ENCODE measurements at places on chromosomes 2 and 18.

GRCh38 chr2:101806701-101807100 lies 109.2 kb downstream of the MAP4K4 start:
- DNase-seq = no peak

GRCh38 chr2:85421260-85422071 lies 3.0 kb downstream of the SH2D6 start:
- no peak for DNase-seq

- no peak for DNase-seq
Measured at GRCh38 chr2:24691806-24692205, 101.4 kb downstream of the PTRHD1 start.

DNA sequence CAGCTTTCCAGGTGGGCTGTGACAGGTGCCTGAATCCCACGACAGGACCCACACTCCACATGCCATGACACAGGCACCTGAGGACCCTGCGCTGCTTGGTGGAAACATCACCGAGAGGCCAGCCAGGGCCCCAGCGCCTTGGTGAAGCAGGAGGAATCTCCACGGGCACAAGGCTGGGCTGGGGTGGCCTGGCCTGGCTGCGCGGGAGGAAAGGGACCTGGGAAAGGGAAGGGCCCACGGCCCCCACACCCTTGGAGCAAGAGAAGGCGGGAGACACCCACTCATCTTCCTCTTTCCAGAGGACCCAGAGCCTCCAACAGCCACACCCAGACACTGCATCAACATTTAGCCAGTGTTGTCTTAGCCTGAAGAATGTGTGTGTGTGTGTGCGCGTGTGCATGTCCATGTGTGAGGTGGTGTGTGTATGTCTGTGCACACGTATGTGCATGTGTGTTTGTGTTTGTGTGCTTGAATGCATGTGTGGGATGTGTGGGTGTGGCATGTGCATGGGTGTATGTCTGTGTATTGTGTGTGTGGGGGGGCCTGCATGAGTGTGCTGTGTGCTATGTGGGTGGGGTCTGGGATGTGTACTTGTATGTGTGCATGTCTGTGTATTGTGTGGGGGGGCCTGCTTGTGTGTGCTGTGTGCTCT lies 6.3 kb upstream of the OTOS start:
- DNase-seq = no peak

DNA sequence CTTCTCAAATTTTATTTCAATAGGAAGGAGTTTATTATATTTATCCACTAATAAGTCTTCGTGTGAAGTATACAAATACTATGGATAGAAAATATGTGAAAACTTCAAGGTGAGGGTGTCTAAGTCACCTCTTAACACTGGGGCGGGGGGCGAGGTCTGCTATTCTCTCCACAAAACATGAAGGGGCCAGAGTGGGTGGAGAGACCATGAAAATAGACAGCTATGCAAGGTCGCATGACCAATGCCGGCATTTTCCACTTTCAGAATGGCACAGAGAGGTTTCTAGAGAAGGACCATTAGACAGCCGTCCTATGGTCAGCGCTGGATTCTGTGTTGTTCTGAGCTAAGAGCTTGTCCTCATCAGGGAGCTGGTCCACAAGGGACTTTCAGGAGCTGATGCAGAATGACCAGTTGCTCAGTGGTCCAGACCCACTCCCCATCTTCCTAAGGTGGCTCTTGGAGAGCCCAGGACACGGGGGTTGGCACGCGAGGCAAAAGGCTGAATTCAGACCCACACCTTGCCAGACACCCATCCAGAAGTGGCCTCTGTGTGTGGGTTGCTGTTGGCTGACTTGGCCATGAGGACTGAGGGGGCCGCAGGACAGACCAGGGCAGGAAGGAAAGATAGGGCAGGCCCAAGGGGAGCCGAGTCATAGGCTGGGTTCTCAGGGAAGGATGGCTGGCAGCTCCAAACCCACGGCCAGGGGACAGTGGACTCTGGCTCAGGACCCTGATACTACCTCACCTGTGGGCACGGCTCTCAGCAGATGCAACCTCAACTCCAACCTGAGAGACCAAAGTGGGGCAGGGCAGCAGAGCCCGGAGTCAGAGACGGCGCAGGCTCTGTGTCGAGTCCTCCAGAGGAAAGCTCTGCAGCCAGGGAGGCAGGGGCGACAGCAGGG lies 69.8 kb downstream of the NDUFA10 start:
- no peak for DNase-seq

GRCh38 chr2:237866101-237866621 lies 6.7 kb downstream of the RAMP1 start:
- no peak for DNase-seq

- no peak for DNase-seq
Measured at GRCh38 chr2:88059979-88060906, 4.7 kb upstream of the KRCC1 start.

- peak; percentile 63 for DNase-seq
Measured at GRCh38 chr2:219029829-219030165, 11.5 kb downstream of the CFAP65 start.

- DNase-seq = no peak
Measured at GRCh38 chr2:100264121-100264520, 58.2 kb downstream of the LONRF2 start.

DNA sequence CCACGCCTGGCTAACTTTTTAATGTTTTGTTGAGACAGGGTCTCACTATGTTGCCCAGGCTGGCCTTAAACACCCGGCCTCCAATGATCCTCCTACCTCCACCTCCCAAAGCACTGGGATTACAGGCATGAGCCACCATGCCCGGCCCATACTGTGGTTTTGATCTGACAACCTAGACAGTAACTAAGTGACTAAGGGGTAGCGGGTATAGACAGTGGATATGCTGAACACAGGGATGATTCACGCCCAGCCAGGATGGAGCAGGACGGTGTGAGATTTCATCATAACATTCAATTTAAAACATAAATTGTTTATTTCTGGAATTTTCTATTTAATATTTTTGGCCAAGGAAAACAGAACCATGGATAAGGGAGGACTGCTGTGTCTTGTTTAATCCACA lies 36.0 kb upstream of the YPEL5 start:
- no peak for DNase-seq

DNA sequence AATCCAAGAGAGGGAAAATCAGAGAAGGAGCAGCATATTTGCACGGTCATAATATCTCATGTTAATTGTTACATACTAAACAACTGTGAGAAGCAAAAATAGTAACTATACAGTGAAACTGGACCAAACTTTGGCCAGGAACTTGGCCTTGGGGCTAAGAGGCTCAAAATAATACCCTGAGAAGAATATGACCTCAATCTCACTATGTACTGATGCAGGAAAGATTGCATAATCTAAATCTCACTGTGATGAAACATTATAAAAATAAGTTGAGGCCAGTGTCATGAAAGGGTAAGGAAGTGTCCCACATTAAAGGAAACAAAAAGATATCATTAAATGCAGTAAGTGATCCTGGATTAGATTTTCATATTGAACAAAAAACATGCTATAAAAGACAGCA lies 36.5 kb downstream of the ZRANB3 start:
- no peak for DNase-seq

GRCh38 chr18:36025025-36025424 lies 42.3 kb downstream of the RPRD1A start:
- no peak for DNase-seq

DNA sequence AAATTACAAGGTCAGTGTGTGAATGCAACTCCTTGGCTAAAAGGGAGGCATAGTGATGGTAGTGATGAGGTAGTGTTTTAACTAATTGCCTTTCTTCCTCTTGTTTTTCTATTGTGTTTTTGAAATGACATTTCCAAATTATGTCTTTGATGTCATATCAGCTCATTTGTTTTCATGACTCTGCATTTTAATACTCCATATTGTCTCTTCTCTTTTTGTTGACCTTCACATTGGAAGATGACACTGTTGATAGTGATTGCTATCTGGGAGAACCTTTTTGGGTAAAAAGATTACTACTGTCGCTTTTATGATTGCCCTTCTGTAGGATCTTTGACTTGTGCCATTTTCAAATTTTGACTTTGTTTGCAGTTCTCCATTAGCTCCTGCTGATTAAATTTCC lies 3.0 kb downstream of the GIGYF2 start:
- DNase-seq = no peak

DNA sequence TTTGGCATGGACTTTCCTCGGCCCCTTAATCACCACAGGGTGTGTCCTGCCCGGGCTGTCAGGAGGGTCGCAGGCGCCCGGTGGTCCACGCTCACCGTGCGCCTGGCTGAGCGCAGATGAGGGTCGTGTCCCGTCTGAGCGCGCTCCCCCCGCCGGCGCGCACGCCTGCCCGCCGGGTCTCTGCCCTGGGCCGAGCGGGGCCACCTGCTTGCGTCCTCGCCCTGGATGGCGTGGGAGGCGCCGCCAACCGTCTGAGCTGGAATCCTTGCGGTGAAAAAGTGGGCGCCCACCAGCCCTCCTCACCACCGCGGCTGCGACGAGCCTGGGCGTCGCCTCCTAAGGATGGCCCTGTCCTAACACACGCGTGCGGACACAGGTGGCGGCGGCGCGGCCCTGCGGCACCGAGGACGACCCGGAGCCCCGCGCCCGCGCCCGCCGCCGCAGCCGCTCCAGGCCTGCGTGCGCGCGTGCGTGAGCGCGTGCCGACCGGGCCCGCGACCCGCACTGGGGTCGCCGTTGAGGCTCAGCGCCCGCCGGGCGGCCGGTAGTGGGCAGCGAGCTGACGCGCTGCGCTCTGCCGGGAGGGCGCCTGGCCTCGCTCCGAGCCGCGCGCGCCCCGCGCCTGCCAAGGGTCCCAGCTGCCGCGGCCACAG lies 126.6 kb downstream of the ARHGEF4 start:
- no peak for DNase-seq

DNA sequence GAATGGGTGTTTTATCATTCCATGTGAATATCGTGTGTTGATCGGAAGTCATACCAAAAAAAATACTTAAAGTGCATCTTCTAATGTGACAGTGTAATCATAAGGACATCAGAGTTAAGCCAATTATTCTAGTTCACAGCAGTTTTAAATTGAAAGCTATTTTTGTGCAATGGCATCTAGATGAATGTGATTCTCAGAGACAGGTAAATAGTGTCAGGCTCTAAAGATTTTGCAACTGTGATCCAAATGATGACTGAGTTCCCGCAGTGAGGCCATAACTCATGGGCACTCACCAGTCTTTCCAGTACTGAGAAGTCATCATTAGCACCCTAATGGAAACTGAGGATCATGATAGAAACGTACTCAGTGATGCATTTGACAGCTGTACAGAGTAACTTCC lies 542.6 kb downstream of the PARD3B start:
- no peak for DNase-seq

- no peak for DNase-seq
Measured at GRCh38 chr2:70458661-70459060, 95.0 kb downstream of the TGFA start.

- DNase-seq = no peak
Measured at GRCh38 chr2:58308435-58308834, 67.3 kb upstream of the FANCL start.

GRCh38 chr2:33033606-33034081 lies 86.9 kb downstream of the LTBP1 start:
- DNase-seq = no peak

- no peak for DNase-seq
Measured at GRCh38 chr2:13858626-13859025, 773.9 kb upstream of the LRATD1 start.

- DNase-seq = no peak
Measured at GRCh38 chr18:75656035-75656434, 228.5 kb upstream of the SMIM21 start.

DNA sequence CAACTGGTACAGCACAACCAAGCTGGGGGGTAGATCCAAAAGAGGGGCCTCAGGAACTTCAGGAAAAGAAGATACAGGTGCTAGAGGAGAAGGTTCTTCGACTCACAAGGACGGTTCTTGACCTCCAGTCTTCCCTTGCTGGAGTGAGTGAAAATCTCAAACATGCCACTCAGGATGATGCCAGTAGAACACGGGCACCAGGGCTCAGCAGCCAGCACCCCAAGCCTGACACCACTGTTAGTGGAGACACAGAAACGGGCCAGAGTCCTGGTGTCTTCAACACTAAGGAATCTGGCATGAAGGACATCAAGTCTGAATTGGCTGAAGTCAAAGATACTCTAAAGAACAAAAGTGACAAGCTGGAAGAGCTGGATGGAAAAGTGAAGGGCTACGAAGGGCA lies 43.8 kb downstream of the EMILIN2 start:
- DNase-seq = no peak

DNA sequence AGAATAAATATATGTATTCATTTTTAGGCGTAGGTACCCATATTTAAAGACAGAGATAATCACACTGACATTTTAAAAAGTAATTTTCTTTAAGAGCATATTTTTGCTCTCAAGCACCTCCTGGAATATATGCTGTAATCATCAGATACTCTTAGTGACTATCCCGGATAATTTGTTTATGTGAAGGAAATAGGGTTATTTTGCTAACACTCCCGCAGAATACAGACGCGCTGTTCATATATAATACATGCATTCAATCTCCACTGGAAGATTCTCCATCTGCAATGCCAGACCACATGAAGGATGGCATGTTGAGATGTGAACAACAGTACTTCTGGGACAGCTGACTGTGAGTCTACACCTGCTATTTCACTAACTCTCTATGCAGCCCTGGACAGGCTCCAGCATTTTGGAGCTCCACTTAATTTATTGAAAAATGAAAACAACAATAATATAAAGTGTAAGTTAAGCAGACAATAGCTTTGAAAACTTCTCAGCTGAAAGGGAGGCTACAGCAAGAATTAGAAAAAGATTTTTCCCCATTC lies 430.6 kb downstream of the TMX3 start:
- no peak for DNase-seq

- DNase-seq = no peak
Measured at GRCh38 chr18:74963820-74964446, 245.0 kb downstream of the PTGR3 start.

- no peak for DNase-seq
Measured at GRCh38 chr18:70503060-70503459, 214.2 kb downstream of the SOCS6 start.

GRCh38 chr18:32771169-32771751 lies 1.6 kb downstream of the KLHL14 start:
- no peak for DNase-seq

- no peak for DNase-seq
Measured at GRCh38 chr18:66124394-66124793, 373.6 kb downstream of the CDH7 start.

DNA sequence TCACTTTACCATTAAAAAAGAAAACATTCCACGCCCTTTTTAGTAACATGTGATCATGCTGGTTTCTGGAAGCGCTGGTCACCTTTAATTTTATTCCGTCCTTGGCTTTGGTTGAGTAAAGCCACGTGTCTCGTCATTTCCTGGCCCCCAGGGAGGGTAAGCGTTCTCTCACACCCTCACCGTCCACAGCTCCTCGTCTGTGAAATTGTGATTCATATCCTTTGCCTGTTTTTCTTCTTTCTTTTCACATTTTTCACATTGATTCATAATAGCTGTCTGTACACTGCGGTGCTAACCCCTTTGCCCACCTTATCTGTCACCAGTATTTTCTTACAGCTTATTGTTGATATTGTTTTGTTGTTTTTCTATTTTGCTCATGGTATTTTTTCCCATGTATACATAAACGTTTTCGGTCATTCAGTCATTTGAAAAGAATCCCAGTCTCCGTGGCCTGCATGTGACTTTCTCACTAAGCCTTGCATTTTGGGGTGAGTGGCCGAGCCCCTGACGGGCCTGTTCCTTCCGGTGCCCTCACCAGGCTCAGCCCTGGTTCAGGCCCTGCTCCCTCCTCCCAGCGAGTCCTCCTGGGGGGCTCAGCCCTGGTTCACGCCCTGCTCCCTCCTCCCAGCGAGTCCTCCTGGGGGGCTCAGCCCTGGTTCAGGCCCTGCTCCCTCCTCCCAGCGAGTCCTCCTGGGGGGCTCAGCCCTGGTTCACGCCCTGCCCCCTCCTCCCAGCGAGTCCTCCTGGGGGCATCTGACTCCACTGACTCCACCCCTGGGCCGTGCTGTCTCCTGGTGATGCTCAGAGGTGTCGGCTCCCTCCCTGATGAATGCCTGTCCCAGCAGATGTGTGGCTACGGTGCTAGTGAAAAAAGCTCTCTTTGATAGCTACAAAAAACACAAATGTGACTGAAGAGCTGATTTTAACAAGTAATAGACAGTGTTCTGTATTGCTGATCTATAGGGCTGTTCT lies 249.7 kb upstream of the PXDN start:
- no peak for DNase-seq
